ENCODE measurements at places on chromosomes 2 and 18. TPM values are rescaled to one million over a fixed set of nuclear protein-coding genes. Genes with fewer than 3 reads are reported as not detected.

DNA sequence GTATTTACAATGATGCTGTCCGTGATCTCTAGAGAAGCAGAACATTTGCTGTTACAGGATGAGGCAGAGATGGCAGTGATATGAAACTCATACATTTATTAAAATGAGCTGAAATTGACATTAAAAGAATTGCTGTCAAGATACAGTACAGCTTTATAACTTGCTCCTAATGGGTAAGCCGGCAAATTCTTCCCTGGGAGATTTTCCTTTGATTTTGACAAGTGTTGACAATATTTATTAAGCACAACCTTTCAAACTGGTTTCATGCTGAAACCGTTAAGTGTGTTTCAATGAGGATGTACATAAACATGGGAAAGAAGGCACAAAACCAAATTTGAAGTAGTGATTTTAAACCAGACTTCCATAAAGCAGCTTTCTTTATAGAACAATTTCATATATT, 45.5 kb downstream of the SPHKAP start:
- DNase-seq: no peak

Gene CERKL
- total RNA-seq: not detected

- no peak for DNase-seq
Observed at GRCh38 chr2:82665691-82666090, 1793.4 kb downstream of the SUCLG1 start.

- DNase-seq: peak; percentile 37
Observed at GRCh38 chr2:224405841-224406370, 4.0 kb upstream of the FAM124B start.

DNA sequence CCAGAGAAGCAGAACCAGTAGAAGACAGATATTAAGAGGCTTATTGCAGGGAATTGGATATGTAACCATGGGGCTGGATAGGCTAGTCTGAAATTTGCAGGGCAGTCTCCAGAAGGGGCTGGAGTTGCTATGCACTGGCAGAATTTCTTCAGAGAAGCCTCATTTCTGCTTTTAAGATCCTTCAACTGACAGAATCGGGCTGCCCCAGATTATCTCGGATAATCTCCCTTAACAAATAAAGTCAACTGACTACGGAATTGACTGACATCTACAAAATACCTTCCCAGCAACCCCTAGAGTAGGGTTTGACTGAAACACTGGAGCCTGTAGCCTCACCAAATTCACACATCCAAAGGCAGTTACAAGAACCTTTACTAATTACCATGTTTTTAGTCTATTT, 136.4 kb downstream of the SOCS6 start:
- no peak for DNase-seq

- peak; percentile 31 for DNase-seq
Observed at GRCh38 chr2:157305723-157306110, 19.9 kb downstream of the ERMN start.

DNA sequence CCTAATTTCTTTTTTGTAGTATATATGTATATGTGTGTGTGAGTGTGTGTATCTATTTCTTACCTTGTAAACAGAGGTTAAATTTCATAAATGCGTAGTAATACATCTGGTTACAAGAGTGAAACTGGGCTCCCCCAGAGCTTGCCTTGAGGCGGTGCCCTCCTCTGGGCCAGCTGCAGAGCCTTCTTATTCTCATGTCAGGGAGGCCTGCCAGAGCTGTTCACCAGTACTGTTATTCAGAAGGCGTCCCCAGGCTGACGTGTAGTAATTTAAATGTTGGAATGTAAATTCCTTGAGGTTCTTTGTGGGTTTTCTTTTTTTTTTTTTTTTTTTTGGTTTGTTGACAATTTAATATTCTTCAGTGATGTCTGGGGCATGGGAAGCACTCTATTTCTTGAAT, 11.2 kb downstream of the COPS8 start:
- DNase-seq: peak; percentile 86

Gene R3HDM1
- 7.6 TPM for total RNA-seq

GRCh38 chr18:54479365-54479764, 111.7 kb upstream of the DYNAP start:
- peak; percentile 17 for DNase-seq

Gene ASAP2
- 49.6 TPM for total RNA-seq

DNA sequence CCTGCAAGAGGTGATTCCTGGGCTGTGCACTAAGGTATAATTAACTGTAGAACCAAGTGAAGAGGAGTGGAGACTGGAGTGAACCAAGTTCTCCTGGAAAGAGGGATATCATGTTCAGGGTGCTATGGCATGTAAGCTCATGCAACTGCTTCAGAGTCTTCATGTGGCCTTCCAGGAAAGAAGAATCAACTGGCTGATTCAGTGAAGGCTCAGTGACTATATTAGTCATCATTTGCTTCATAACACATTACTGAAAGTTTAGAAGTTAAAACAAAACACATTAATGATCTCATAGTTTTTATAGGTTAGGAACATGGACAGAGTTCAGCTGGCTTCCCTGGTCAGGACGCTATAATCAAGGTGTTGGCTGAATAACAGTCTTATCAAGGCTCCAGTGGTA, 1200.8 kb upstream of the GYPC start:
- no peak for DNase-seq

Gene IL1R2
- not detected for total RNA-seq

All from GM23248 (cell line).